Amniotic stem cell (primary cell): ENCODE measurements at places on chromosomes 5 and 9.

- DNase-seq: peak; percentile 81
These were observed 61.3 kb downstream of the RAPGEF1 start for GRCh38 chr9:131678499-131679111.

DNA sequence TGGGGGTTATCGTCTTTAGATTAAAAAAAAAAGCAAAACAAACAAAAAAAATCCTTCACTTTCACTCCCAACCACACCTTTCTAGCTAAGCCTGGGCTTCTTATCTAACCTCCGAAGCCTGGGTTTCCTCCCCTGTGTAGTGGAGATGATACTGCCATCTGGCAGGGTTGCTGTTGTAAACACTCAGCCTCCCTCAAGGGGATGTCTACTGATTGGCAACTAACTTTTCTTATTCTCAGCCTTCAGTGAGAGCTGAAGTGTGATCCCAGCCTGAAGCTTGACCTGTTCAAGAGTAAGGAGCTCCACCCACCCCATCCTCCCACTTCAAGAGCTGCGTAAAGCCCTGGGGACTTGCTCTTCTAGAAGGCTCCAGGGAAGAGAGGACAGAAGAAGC, 21.5 kb upstream of the WWC1 start:
- no peak for DNase-seq

- peak; percentile 71 for DNase-seq
These were observed 545 bp downstream of the CDKN2B-AS1 start for GRCh38 chr9:21995006-21995665.

DNA sequence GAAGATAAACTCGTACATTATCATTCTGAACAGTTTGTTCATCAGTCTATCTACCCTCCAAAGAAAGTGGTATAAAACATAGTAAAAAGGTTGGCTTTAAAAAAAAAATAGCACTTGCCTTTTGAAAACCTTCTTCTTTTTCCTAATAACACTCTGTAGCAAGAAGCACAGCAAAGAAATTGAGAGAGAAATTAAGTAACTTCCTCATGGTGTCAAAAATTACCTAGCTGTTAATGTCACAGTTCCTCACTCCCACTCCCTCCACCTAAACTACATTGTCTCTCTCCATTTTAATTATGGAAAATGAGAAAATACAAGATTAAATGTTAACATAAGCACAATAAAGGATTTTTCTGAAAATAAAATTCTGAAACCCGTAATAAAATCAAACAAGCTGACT, 72.2 kb downstream of the CERT1 start:
- DNase-seq: no peak

DNA sequence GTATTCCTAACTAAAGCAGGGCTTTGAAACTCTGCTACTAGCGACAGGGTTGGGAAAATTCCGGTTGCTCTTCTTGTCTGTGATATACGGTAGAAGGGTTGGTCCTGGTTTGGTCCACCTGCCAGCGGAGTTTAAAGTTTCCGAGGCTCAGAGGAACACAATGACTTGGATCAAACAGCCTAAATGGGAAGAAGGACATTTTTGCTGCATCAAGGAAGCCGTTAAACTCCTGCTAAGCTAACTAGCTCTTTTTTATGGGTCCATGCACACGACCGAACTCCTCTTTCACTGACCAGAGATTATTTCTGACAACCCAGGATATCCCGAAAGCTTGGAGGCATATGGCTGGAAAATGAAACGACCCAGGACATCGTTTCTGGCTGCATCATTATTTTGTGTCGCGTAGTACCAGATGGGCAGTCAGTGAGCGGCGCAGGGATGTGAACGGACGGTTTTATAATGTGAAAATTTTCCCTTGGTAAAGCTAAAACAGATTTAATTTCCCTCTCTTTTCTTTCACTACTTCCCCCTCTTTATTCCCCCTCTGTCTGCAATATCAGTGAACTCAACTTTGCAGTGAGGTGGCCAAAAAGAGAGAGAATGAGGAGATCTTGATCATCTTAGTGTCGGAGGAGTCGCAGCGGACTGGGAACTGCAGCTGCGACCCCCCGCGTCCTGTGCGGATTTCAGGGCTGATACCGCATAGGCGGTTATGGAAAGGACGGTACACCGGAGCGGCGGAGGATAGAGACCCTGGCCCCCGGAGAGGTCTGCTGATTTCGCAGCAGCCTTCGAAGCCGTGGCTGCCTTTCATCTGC, at the start of gene LURAP1L:
TSS of gene LURAP1L (plus strand) at position 160 of the 818 bp plus-strand sequence. CDS start 696 bp downstream, outside the sequence.
- DNase-seq: no peak

GRCh38 chr5:36552651-36553393, 53.6 kb upstream of the SLC1A3 start:
- no peak for DNase-seq

GRCh38 chr5:83377131-83377865, 94.2 kb upstream of the VCAN start:
- DNase-seq: no peak

GRCh38 chr5:173475780-173476179, 140.7 kb downstream of the BOD1 start:
- DNase-seq: no peak

DNA sequence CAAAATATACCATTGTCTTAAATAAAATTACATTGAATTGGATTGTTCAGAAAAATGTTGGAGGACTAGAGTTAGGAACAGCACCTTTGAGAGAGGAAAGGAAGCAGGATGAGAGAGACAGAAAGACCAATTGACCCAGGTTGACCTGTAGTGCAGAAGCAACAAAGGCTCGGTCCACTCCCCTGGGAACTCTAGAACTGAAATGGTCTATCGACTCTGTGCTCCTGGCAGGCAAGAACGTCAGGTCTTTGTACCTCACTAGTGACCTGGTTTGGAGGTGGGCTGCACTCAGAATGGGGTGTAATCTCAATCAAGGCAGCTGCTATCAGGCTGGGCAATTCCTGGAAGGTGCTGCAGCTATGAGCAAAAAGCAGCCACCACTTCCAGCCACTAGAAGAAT, 110.8 kb downstream of the FAM174A start:
- DNase-seq: no peak

- no peak for DNase-seq
These were observed 44.7 kb upstream of the DMAC1 start for GRCh38 chr9:7844242-7844641.

DNA sequence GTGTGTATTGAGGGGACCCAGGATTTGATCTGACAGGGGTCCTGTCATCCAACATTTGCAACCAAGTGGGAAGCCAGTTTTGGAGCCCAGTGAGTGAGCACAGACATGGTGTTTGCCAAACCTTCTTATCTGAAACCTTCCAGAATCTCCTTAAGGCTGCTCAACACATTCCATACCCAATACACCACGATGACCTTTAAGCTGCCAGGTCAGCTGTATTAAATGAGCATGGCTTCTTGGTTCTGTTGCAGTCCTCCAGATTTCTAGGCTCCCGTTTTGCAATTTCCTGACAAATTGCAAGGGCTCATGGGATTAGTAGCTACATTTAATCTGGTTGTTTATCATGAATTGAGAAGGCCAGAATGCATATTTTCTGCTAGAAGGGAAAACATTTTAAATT, 124.2 kb upstream of the ATP10B start:
- no peak for DNase-seq

DNA sequence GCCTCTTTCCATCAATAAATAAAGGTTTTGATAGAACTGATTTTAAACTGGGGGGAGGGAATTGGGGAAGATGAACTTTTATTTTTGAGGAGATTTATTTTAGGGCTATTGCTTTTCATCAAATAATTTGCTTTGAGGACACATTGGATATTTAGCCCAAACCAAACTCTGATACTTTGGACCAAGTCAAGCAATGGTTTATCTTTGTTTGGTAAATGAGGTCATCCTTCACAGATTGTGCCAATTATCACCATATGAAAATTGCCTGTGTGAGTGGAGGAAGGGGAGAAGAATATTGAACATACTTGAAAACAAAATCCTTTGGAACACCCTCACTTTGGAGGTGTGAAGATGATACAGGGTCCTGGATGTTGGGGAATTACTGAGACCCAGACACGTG, 176.9 kb upstream of the CD180 start:
- DNase-seq: no peak

GRCh38 chr9:73143711-73144328, 7.8 kb upstream of the ANXA1 start:
- DNase-seq: peak; percentile 55

DNA sequence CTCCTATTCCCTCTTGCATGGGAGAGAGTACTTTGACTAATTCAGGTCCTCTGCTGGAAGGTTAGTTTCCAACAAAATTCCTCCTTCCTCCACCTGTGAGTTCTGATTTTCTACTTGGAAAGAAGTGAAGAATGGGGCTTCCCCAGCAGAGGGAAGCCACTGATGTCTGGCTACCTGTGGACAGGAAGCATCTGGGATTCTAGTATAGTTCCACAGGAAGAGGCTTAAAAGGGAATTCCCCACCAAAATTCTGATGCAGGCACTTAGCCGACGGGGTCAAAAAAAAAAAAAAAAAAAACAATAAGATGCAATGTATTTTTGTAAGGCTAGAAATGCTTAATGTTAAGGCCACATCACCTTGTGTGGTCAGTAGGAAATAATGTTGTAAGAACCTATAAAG, 33.4 kb downstream of the PCDHGC5 start:
- no peak for DNase-seq

GRCh38 chr5:17103461-17103860, 114.0 kb upstream of the BASP1 start:
- no peak for DNase-seq

DNA sequence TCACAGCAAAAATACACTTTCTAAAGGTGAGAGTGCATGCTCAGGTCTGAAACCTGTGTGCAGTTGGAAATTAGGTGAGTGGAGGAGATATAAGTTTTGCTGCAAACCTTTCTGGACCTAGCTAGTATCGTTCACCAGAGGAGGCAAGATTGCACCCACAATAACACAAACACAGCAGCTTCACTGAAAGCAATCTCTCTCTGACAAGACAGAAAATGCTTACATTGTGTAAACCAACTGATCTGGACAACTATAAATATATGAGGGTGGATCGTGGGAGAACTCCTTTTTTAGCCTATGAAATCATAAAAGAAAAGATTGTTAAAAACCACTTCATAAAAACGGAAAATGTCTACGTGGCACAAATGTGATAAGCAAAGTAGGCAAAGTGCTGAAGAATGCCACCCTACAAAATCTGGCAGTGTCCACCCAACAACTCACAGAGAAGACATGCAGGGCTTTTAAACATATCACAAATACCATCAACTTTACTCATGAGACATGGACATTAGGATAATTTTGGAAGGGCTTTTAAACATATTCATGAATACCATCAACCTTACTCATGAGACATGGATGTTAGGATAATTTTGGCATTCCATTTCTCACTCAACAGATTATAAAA, 134.3 kb downstream of the CDH18 start:
- DNase-seq: peak; percentile 54

DNA sequence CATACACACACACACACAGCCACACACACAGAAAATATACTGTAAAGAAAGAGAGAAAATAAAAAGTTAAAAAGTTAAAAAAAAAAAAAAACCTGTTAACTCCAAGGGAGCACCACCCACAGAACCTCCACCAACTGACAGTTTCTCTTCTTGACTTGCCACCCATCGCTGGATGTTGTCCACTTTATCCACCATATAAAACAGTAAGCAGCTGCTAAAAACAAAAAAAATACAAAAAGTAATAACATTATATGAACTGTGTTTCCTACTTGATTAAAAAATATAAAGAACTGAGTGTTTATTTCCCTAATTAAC, 1.2 kb downstream of the PURA start:
- no peak for DNase-seq

GRCh38 chr9:14159440-14160216, 154.3 kb downstream of the NFIB start:
- no peak for DNase-seq

- no peak for DNase-seq
These were observed 479.0 kb downstream of the ZSWIM6 start for GRCh38 chr5:61811052-61811451.

GRCh38 chr5:168318240-168318639, 26.8 kb downstream of the WWC1 start:
- DNase-seq: no peak

DNA sequence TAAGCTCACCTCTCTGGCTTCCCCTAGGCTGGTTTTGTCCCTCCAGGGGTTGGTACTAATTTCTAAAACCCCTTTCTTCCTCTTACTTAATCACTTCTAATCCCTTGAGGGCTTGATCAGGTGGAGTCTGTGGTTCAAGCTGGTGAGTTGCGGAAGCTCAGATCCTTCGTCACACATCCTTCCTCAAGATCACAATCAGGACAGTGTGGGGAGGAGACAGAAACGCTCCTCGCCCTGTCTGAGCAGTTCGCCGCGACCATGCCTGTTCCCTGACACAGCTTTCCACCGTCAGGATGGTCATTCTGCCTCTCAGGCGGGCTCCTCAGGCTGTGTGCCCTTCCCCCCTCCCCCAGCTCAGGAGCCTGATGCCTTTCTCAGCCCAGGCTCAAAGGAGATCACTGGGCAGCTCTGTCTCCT, 24.3 kb downstream of the CPLX2 start:
- no peak for DNase-seq

DNA sequence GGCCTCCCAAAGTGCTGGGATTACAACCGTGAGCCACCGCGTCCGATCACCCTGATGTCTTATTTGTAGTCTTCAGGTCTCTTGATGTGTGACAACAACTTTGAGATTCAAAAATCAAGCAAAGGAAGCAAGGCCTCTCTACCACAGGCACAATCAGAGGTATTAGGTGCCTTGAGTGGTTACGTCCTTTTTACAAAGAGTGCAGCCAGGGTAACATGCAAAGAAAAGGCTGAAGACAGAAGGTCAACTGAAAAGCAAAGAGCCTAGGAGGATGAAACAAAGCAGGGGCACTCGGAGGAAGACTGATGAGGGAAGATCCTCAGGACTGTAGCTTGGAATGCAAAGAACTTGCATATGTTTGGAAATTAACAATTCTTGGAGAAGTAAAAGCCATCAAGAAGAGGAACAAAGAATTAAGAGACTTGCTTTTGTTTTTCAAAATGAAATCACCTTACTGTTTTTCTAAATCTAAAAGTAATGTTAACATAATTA, 362.1 kb downstream of the EBF1 start:
- DNase-seq: no peak

GRCh38 chr5:45399041-45399440, 297.1 kb downstream of the HCN1 start:
- DNase-seq: no peak

DNA sequence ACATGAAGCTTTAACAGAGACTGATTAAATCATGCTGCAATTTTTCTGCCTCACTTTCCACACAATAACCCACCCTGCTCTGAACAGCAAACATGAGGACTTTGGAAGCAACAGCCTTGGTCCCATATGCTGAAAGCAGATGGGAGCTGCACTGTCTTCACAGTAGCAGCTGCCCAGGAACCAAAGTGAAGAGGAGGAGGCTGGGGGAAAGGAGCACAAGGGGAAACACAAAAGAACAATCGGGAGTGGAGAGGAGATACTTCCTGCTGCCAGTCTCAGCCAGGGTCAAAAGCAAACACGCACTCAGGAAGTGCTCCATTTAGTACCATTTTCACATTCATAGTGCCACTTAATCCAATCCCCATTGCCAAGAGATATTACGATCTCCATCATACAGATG, 183.3 kb upstream of the PUM3 start:
- no peak for DNase-seq

DNA sequence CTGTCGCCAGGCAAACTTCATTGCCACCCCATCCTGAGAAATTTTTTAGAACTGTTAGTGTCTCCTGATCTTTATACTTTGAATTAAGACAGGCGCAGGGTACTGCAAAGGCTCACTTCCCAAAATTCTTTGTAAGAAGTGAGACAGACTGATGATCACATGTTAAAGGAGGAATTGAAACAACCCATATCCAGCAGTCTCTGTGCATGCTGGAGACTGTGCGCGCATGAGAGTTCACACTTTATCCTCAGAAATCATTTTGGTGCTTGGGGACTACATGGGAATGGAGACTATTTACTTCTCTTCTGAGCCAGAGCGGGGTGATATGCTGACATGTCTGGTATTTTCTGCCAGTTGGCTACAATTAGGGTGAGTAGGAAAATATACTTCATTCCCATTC, 91.2 kb downstream of the ZNF474 start:
- DNase-seq: no peak
